Germinal center (tissue), 1 donor: ENCODE measurements at places on chromosomes 6 and 20.

DNA sequence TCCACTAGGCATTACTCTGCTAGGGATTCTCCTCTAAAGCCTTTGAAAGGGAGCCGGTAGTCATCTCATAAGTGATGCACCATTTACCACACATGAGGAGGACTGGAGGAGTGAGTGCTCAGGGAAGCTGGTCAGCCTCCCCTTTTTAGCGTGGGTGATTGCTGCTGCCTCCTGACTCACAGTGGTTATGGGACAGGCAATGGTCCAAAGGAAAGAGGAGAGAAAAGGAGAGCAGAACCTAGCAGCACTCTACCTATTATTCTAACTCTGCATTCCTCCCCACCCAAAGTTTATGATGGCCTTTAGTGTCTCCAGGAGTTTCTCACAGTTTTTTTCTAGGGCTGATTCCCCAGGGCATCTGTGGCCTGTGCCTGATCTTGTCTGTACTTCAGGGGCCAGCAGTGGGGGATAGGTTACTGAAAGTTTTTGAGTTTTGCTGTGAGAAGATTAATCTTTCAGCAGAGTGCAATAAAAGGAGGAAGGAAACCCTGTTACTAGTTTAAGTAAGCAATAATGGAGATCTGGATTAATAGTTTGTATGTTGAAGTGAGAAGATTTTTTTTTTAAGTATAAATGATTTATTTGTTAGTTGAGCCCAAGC lies 36.4 kb upstream of the GCLC start:
- no peak for DNase-seq

- DNase-seq, result no peak
These were observed 78.1 kb upstream of the TRAF3IP2 start for GRCh38 chr6:111683749-111684267.

- DNase-seq, result peak; percentile 8
These were observed 36.6 kb upstream of the HIVEP1 start for GRCh38 chr6:11975353-11975977.

DNA sequence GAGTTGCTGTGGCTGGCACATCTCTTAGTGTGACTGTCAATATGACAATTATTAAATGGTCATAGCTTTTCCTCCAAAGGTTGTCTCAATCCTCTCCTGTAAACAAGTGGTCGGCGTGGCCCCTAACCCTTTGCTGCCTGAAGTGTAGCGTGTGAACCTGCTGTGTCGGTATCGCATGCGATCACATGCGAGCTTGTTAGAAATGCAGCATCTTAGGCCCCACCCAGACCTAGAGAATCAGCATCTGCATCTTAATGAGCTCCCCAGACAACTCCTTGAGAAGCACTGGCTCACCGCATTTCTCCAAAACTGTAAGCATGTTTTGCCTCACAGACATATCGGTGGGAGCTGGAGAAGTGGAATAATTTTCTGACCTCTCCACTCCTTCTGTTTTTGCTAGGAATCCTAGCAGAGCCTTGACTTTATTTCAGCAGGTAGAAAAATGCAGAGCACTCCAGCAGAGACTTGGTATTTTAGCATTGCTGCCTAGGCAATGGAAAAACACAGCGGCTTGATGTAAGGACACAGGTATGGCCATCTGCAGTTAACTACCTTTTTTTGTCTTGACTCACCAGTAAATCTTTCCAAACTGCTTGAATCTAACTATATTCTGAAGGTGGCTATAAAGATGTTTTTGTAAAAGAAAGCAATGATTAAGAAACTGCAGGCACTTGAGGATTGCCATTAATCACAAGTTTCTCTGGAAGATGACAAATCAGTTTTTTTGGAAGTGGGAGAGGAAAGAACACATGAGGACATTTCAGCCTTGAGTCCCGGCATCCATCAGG lies 67.6 kb downstream of the PSMG4 start:
- no peak for DNase-seq

GRCh38 chr20:44056010-44056698 lies 130.8 kb downstream of the JPH2 start:
- DNase-seq, result no peak

DNA sequence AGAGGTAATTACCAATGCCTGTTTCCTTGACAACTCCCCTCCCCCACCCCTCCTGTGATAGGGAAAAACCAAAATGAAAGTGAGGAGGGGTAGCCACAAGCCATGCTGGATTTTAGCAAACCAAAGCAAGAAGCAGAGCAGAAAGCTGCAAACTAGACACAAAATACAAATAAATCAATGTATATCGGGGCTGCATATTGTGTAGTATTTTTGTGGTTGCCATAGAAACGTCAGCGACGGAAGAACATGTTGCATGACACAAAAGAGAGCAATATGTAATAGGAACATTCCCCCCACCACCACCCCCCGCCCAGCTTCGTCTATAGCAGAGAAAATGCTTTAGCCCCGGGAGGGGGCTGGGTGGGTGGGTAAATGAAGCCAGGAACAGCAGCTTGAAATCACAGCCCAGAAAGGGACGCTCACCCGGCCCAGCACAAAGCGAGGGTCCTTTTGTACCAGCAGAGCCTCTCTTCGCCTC lies 548 bp downstream of the AGPAT4 start:
- no peak for DNase-seq

DNA sequence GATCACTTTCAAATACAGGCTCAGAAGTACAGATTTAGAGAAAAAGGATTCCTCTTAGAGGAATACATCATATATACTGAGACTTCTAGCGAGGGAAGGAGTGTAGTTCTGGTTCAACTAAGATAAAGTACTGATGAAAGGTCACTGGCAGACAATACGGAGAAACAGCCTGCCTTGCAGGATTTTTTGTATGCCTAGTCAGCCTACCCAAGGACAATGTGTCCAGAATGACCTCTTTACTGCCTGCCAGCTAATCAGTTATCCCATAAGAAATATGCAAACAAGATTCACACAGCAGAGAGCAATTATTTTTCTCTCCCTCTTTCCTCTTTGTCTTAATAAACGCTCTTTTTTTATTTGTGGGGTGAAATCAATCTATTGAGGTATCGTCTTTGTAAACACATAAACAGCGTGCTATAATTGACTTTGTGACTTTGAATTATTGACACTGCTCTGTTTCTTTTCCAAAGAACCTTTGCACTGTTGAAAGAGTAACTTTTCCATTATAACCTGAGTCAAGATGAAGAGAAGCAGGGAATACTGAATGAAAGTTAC lies 1.4 kb upstream of the TSPYL4 start:
- DNase-seq, result no peak

GRCh38 chr20:12936524-12936923 lies 72.2 kb upstream of the SPTLC3 start:
- no peak for DNase-seq

DNA sequence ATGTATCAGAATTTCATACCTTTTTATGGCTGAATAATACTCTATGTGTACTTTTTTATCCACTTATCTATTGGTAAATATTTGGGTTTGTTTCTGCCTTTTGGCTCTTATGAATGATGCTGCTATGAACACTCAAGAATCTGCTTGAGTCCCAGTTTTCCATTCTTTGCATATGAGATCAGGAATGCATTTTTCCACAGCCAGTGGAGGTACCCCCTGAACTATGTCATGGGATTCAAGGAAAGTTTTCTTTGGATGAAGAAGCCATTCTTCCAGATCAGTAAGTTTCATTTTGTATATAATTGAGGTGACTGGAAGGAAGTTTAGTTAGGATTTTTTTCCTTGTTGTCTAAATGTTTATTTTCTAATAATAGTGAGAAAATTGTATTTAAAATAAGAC lies 40.9 kb downstream of the NKX2-4 start:
- no peak for DNase-seq

- no peak for DNase-seq
These were observed 2.9 kb downstream of the POU3F2 start for GRCh38 chr6:98836962-98837944.

DNA sequence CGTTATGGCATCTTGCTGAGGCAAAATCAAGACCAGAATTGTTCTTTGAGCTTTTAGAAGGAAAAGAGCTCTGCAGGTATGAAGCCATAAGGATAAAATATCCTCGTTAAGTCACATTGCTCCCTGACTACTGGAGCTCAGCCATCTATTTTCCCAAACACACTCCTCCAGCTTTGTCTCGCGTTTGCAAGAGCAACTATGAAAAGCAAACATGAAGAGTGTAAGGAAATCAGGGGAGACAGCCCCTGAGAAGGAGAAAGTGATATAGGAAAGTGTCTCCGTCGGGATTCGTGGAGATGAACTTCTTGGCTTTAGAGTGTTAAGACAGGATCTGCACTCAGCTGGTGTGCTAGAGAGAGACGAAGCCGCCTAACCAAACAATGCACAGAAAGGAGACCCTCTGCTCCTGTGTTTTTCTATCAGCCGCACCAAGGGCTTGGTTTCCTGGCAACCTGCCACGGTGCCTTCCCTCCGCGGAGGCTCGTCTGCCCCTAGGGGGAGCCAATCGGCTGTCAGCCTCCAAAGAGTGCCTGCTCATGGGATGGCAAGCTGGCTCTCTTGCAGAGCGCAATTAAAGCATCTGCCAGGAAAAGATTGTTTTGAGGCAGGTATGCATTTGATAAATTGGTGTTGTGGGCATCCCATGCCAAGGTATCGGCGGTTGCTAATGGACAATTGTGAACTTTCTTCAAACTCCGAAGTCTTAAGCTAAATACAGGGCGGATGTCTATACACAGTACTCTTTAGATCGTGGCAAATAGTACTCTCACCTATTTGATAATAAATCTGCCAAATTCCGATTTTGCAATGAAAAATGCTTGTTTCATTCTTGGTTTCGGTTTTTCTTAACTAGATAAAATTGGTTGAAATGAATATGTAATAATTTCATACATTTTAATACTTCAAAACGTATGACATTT lies 603.2 kb downstream of the RNF144B start:
- peak; percentile 45 for DNase-seq

DNA sequence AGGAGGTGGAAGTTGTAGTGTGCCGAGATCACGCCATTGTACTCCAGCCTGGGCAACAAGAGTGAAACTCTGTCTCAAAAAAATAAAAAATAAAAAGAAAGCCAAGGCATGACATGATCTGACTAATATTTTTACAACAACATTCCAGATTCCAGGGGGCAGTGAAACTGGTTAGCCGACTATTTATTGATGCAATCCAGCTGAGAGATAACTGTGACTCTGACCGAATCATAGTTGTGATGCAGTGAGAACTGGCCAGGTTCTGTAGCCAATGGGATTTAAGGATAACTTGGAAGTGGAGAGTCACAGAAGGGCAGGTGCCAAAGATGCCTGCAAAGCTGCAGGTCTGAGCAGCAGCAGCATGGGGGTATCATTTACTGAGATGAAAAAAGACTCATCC lies 82.9 kb upstream of the TSHZ2 start:
- DNase-seq, result no peak

- no peak for DNase-seq
These were observed 120.9 kb downstream of the COL12A1 start for GRCh38 chr6:75084872-75085381.

DNA sequence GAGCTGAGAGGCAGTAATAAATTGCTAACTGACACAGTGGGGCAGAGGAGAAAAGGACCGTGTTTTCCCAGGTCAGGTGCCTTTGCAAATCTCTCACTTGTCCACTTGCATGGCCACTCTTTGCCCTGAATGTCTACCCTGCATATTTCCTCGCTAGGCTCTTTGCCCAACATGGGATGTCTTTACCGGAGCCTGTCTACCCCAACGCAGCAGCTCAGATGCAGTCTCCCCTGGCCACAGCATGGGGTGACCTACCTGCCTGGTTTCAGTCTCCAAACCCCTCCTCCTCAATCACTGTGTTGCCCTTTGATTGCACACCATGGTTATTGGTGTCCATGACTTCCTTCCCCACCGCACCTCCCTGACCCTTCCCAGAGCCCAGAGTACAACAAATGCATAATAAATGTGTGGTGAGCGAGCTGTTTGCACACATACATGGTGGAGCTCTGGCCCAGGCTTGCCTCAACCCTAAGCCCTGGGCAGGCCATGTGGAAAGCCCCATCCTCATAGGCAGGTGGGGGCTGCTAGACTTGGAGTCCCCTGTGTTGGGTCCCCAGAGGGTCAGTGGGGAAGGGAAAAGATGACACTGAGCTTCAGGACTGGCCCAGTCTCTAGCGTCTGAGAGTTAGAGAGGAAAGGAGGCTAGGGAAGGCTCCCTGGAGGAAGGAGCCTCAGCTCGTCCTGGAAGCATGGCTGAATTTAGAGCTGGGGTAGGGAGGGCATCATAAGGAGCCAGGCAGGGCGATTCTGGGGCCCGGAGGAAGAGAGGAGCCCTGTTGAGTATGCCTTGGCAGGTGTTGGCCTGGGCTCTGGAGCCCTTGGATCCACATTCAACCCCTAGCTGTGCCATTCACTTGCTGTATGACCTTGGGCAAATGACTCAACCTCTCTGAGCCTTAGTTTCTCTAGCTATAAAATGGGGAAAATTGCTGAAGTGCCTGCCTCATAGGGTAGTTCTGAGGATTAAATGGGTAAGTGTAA lies 4.4 kb upstream of the BPIFB6 start:
- no peak for DNase-seq

GRCh38 chr6:110484321-110484720 lies 7.9 kb upstream of the SLC22A16 start:
- DNase-seq, result no peak

- DNase-seq, result no peak
These were observed 77.3 kb downstream of the SLC22A23 start for GRCh38 chr6:3379482-3380060.

DNA sequence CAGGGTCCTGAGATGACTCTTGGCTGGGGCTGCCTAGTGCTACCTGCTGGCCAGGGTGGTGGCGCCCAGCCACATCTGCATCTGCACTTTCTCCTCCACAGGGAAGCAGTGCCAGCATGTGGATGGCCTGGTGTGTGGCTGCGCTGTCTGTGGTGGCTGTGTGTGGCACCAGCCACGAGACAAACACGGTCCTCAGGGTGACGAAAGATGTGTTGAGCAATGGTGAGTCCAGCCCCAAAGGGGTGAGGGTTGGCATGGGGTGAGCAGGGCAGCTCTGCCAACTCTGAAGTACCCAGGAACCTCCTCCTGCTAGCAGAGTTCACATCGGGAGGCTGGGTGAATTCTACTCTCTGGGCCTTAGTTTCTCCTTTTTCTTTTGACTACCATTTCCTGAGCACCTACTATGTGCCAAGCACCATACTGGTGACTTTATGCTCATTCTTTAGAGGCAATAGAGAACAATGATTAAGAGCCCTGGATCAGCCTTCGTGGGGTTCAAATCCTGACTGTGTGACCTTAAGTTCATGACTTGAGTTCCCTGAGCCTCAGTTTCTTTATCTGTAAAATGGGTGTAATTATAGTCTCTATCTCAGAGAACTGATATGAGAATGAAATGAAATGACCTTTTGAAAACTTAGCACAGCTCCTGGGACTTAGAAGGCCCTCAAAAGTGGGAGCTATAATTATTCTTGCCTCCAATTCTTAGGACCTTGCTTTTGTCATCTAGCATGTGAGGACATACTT lies 2.1 kb downstream of the BPIFB4 start:
- DNase-seq, result no peak
